ENCODE measurements at places on chromosomes 3 and 15.

- no peak for DNase-seq
Measured at GRCh38 chr3:114466251-114466650, 172.4 kb downstream of the TIGIT start.

- DNase-seq = no peak
Measured at GRCh38 chr15:97504031-97504792, 456.3 kb upstream of the ARRDC4 start.

GRCh38 chr3:14378415-14378814, 24.0 kb upstream of the SLC6A6 start:
- no peak for DNase-seq

DNA sequence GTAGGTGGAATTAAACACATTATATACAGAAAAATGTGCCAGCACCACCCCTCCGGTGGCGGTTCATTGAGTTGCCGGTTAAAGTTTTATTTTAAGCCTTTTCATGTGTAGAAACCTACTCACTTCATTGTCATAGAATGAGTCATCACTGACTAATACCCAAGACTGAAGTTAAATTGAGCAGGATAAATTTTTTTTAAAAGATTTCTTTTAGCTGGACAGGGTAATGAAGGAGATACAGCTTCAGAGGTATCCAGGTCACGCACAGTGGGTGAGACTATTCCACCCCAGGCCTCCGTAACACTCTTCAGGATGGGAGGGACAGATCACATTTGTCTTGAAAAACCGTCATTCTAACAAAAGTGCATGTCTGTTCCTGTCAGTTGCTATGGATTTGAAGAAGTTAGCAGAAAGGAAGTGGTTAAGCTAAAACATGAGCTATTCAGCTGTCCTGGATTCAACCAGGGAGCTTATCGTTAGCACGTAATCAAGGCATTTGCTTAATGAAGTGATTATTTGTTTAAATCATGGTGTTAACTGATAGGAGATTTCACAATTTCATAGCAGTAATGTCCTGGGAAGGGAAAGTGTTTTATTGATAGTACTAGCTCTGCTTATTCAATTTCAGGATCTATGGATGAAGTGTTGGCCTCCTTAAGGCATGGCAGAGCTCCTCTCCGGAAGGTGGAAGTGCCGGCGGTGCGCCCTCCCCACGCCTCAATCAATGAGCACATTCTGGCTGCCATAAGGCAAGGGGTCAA, 23.4 kb downstream of the WHAMM start:
- DNase-seq = no peak

- DNase-seq = no peak
Measured at GRCh38 chr3:152296971-152297370, 28.2 kb downstream of the MBNL1 start.

GRCh38 chr3:64179860-64180259, 45.4 kb downstream of the PRICKLE2 start:
- no peak for DNase-seq

DNA sequence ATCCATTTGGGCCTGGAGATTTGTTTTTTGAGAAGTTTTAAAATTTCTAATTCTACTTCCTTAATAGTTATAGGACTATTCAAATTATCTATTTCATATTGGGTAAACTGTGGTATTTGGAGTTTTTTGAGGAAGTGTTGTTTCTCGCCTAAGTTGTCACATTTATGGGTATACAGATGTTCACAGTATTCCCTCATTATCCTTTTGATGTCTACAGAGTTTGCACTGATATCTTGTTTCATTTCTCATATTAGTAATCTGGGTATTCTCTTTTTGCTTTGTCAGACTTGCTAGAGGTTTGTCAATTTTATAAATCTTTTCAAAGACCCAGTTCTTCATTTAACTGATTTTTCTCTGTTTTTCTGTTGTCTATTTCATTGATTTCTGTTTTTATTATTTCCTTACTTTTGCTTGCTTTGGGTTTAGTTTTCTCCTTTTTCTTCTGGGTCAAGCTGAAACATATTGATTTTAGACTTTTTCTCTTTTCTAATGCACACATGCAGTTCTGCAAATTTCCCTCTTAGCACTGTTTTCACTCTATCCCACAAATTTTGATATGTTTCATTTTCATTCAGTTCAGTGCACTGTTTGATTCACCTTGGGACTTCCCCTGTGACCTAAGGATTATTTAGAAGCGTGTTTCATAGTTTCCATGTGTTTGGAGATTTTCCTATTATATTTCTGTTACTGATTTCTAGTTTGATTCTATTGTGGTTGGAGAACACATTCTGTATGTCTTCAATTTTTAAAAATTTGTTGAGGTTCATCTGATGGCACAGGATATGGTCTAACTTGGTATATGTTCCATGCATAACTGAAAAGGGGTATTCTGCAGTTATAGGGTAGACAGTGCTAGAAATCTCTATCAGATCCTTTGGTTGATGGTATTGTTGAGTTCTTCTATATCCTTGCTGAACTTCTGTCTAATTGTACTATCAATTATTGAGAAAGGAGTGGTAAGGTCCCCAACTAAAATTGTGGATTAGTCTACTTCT, 79.6 kb downstream of the SUMF1 start:
- no peak for DNase-seq

DNA sequence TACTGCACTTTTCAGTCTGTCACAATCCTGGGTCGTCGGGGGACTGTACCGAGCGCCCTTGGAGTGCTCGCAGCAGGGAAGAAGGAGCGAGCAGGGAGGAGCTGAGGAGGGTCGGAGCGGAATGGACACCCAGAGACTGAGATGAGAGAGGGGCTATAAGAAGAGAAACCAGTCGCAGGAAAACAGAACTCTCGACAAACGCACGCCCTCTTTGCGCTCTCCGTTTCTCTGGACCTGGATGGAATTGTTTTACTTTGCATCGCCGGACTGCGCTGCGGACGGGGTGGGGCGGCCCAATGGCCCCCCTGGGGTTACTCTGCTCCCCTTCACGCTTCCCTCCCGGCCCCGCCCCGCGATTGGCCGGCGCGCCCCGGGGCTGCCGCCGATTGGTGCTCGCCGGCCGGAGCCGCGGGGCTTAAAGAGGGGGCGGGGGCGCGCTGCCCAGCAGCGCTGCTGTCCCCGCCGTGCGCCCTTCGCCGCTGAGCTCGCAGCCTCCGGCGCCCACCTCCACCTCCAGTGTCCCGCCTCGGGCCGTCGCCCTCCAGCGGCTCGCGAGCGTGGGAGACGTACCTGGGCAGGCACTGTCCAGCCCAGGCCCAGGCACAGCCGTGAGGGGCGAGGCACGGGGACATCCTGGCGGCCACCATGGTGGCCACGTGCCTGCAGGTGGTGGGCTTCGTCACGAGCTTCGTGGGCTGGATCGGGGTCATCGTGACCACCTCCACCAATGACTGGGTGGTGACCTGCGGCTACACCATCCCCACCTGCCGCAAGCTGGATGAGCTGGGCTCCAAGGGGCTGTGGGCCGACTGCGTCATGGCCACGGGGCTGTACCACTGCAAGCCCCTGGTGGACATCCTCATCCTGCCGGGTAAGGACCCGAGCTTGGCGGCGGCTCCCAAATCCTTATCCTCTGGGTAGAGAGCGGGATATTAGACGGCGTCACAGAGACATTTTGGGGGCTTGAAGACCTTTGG, at the start of gene CLDN11:
TSS of gene CLDN11 (plus strand) at position 447 of the 977 bp plus-strand sequence. CDS start at position 646, 199 bp downstream.
- DNase-seq = no peak

GRCh38 chr3:194221336-194221735, 85.4 kb downstream of the HES1 start:
- DNase-seq = no peak

GRCh38 chr15:31461375-31461774, 134.7 kb downstream of the KLF13 start:
- no peak for DNase-seq

- DNase-seq = no peak
Measured at GRCh38 chr3:117417411-117417810, 707.8 kb downstream of the TUSC7 start.

DNA sequence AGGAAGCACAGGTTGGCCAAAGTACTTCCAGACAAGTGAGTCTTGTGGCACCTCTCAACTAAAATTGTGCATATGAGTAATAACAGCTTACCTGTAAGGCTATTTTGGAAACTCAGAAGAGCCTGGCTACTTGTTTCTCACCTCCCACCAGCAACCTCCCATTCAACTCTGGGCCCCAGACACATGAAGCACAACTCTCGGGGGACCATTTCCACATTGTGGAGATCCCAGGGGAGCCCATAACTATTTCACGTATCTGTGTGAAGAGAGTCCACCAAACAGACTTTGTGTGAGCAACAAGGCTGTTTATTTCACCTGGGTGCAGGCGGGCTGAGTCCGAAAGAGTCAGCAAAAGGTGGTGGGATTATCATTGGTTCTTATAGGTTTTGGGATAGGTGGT, 5.2 kb upstream of the SNX4 start:
- no peak for DNase-seq

- DNase-seq = no peak
Measured at GRCh38 chr3:175144368-175144767, 285.2 kb downstream of the NAALADL2 start.

- no peak for DNase-seq
Measured at GRCh38 chr15:84904419-84904818, 20.0 kb downstream of the SLC28A1 start.

DNA sequence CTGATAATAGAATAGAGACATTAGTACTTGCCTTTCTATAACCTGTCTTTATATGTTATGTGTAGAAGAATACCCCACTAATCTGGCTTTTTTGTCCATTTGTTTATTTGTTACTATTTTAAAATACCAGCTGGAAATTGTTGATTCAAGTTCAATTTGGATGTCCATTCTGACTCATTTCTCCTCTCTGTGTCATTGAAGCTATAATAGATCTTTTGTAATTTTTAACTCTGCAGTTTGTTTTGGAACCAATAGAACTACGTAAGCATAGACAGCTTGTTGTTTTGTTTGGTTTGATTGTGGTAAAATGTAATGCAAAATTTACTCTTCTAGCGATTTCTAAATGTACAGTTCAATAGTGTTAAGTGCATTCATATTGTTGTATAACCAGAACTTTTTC, 390.4 kb downstream of the ZIC1 start:
- DNase-seq = no peak

DNA sequence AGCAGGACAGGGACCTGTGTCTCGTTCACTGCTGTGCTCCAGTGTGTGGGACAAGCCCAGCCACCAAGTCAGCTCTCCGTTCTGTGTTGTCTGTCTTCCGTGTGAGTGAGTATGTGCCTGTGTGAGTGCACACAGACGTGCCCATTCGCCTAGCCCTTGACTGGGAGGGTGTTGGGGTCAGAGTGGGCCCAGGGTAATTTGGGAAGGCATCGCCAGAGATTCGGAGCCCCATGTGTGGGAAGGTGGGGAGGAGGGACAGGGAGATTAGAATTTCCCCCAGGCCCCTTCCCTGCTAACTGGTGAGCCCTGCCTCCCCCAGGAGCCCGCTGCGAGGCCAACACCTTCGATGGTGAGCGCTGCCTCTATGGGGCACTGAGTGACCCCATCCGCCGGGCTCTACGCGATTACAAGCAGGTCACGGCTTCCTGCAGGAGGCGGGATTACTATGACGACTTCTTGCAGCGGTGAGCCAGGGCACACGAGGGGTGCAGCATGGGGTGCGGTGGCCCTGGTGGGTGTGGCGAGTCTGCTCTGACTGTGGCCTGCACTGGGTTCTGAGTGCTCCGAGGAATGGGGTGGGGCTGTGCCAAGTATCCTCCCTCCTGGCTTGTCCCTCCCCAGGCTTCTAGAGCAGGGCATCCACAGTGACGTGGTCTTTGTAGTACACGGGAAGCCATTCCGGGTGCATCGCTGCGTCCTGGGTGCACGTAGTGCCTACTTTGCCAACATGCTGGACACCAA, 3.1 kb downstream of the ABTB1 start:
- no peak for DNase-seq

GRCh38 chr3:36295296-36295695, 85.0 kb upstream of the STAC start:
- no peak for DNase-seq

DNA sequence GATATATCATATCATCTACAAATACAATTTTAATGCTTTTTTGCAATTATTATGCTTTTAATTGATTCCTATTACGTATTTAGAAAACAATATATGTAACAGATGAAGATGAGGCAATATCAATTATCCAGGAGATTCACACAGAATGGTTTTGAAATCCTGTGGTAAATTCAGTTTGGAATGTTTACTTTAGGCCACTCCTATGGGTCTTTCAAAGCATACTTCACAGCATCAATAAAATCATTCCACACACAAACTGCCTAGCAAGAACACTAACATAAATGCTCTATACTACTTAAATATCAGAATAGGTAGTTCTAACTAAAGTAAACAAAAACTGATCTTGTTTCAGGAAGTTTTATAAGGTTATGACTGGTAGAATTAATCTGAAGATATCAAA, 90.5 kb downstream of the FAM227B start:
- no peak for DNase-seq

DNA sequence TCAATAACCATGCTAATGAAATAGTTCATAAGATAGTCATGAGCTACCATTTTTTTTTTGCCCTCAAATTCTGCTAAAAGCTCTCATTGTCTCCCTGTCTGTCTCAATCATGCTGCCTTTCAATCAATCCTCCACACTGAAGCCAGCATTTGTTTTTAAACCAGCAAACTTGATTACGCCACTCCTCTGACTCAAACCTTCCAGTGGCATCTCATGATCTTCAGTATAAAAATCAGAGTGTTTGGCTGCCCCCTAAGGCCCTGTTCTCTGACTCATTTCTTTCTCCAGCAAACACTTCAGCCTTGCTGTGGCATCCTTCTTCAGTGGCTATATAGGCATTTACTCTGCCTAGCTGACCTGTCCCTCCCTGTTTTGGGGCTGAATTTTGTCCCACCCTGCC, 36.0 kb upstream of the EOMES start:
- no peak for DNase-seq

DNA sequence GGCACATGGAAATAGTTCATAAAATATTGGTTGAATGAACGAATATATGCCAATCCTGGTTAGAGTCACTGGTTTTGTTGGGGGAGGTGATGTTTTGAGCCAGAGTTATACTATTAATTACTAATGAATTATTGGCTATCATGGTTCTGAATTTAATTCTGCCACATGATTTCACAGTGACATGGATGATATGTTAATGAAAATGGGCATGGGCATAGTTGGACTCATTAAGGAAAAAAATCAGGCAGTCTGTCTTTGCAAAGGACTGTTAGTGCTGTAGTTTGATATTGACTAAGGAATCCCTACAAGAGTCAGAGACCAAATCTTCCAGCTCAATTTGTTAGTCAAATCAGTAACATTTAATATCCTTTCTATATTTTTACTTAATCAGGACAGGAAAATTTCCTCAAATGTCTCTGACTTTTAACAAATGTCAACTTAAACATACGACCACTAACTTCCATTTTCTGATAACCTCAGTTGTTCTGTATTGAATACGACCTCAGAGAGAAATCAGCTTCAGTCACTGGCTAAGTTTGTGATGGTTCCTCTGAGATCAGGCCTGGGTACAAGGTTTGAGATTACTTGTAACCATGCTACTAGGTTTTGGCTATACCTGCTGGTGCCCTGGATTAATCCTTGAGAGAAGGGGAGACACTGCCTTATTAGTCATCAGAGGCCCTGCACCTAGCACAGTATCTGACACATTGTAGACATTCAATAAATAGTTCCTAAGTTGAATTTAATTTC, 13.3 kb downstream of the NFKBIZ start:
- no peak for DNase-seq

GRCh38 chr3:28699283-28699682, 350.7 kb upstream of the AZI2 start:
- DNase-seq = no peak

Measured in activated effector memory CD4-positive, alpha-beta T cell treated with Interleukin-2 at 50 U/mL for 16 hours (primary cell).